ENCODE measurements at places on chromosomes 6 and 20. TPM values are rescaled to one million over a fixed set of nuclear protein-coding genes. Genes with fewer than 3 reads are reported as not detected.

The OPRM1 gene
- not detected for total RNA-seq

The CLPSL2 gene
- total RNA-seq = not detected

The CLDN20 gene
- total RNA-seq = 0.23 TPM

The RPN2 gene
- 206 TPM for total RNA-seq

The PNRC1 gene
- 244 TPM for total RNA-seq

The CFAP61 gene
- 0.78 TPM for total RNA-seq

The TRAPPC3L gene
- total RNA-seq = not detected

The TAGAP gene
- total RNA-seq = 8.1 TPM

The FBXO30 gene
- 13.9 TPM for total RNA-seq

The SPATS1 gene
- not detected for total RNA-seq

The GATA5 gene
- 8.7 TPM for total RNA-seq

The HSPA1L gene
- 2.8 TPM for total RNA-seq

The RIPPLY2 gene
- not detected for total RNA-seq

The ELOVL5 gene
- total RNA-seq = 83.3 TPM

The OSER1 gene
- 34.8 TPM for total RNA-seq

The DDX39B gene
- total RNA-seq = 246 TPM

The CALHM6 gene
- total RNA-seq = 4.8 TPM

The VGLL2 gene
- not detected for total RNA-seq

The CRISP3 gene
- total RNA-seq = 7.5 TPM

The SERAC1 gene
- total RNA-seq = 16.6 TPM

The DEFB124 gene
- total RNA-seq = 0.81 TPM

The DZANK1 gene
- 3.3 TPM for total RNA-seq

The BPHL gene
- 20.9 TPM for total RNA-seq

The AGER gene
- 11.8 TPM for total RNA-seq

The BTN1A1 gene
- total RNA-seq = not detected

The WFDC10B gene
- 0.49 TPM for total RNA-seq

The RNF182 gene
- 0.14 TPM for total RNA-seq

The XRN2 gene
- total RNA-seq = 48.2 TPM

The HAO1 gene
- 2.7 TPM for total RNA-seq

The FOXA2 gene
- total RNA-seq = 35.6 TPM

The EDEM2 gene
- total RNA-seq = 38.2 TPM

The GINM1 gene
- 45.0 TPM for total RNA-seq

The MYH7B gene
- total RNA-seq = 1.4 TPM

Measured in mucosa of gallbladder (tissue), 1 donor.